ENCODE measurements at places on chromosomes 1 and 21. TPM values are rescaled to one million over a fixed set of nuclear protein-coding genes. Genes with fewer than 3 reads are reported as not detected.

Gene TTLL10
- not detected for total RNA-seq

Gene GSTM4
- total RNA-seq, result 23.3 TPM

Gene TFF2
- total RNA-seq, result not detected

Gene TMEM125
- total RNA-seq, result 16.1 TPM

Gene KRTAP13-2
- not detected for total RNA-seq

Gene MYOM3
- 1.5 TPM for total RNA-seq

Gene RNASEL
- total RNA-seq, result 6.1 TPM

Gene PM20D1
- total RNA-seq, result 6.5 TPM

Gene LRRC53
- not detected for total RNA-seq

Gene FCRLA
- total RNA-seq, result not detected

Gene PER3
- 14.3 TPM for total RNA-seq

Gene FCRL2
- total RNA-seq, result not detected

Gene ADAMTS4
- 15.3 TPM for total RNA-seq

Gene GPR52
- total RNA-seq, result 2.0 TPM

Gene PGLYRP3
- total RNA-seq, result 57.5 TPM

Gene SEC16B
- total RNA-seq, result 0.21 TPM

Gene FCRL5
- total RNA-seq, result not detected

Gene GAS5
- total RNA-seq, result 311 TPM

Gene S1PR1
- total RNA-seq, result 33.0 TPM

Gene SPRR2F
- total RNA-seq, result not detected

Gene SLC30A10
- 0.55 TPM for total RNA-seq

Gene KIAA0040
- total RNA-seq, result 12.3 TPM

Gene WASF2
- total RNA-seq, result 72.1 TPM

Gene IGSF3
- 51.1 TPM for total RNA-seq

Gene TNN
- total RNA-seq, result 2.5 TPM

Gene CCDC181
- not detected for total RNA-seq

Gene ANKRD65
- total RNA-seq, result 4.7 TPM

Gene NRIP1
- total RNA-seq, result 15.9 TPM

Gene CLDN19
- total RNA-seq, result 0.13 TPM

Gene DCST2
- total RNA-seq, result 3.8 TPM

Gene OR2G6
- not detected for total RNA-seq

Gene IPO13
- total RNA-seq, result 19.6 TPM

Data from lower leg skin (tissue), 4 donors.